ENCODE measurements at places on chromosomes 7 and 10.

DNA sequence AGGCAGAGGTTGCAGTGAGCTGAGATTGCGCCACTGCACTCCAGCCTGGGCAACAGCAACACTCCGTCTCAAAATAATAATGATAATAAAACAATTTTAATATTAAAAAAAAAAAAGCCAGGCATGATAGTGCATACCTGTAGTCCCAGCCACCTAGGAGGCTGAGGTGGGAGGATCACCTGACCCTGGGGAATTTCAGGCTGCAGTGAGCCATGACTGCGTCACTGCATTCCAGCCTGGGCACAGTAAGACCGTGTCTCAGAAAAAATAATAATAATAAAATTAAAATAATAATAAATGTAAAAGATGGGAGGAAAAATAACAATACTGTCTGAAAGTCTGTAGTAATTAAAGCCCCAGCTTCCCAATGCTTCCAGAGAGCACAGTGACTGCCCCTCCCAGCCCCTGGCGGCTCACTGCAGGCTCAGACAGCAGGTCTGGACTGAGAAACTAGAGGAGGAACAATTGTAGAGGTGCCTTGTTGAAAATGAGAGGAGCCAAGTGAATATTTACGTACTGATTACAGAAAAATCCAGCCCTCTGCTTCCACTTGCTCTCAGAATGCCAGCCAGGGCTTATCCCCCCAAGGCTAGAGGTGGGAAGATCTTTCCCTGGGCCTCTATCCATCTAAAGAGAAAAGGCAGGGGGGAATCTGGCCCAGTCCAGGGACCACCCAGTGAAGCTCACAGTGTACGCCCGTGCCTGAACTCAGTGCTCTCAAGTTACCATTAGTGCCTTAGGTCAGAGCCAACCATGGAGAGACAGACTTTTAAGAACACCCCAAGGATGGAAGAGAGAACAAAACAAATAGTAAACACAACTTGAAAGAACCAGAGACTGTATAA lies 112.8 kb downstream of the PARD3 start:
- DNase-seq: no peak

GRCh38 chr7:93060865-93061264 lies 56.9 kb downstream of the SAMD9 start:
- no peak for DNase-seq

- no peak for DNase-seq
These were observed 237.4 kb downstream of the BAMBI start for GRCh38 chr10:28914701-28915100.

DNA sequence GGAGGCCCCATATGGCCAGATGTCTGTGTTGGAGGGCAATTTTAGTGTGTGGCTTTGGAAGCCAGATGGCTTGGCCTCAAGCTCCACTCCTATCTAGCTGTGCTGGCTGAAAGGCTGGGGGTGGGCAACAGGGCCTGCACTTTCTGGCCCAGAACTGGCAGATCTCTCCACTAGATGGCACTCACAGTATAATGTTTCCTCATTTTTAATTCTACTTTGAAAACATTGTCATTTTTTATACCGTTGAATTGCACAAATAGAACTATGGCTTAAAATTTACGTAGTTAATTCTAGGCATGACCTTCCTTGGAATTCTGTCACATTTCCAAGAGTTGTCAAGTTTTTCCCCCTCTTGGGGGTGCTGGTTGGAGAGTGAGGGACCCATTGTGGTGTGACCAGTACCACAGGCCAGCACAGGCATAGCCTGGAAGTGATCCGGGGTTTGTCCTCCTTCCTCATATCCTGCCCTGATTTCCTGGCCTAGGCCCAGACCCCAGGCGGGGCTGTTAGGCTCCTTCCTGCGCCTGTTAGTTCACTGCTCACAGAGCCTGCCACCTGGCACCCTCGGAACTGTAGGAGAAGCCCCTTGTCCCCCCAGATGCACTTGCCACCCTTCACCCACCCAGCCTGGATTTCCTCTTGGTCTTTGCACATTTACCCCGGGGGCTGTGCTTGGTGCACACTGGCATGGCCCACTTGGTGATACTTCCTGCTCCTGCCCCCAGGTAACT lies 52.8 kb downstream of the ARHGAP22 start:
- peak; percentile 14 for DNase-seq

GRCh38 chr7:27245798-27246691 lies 3.4 kb downstream of the EVX1 start:
- DNase-seq: no peak

- DNase-seq: no peak
These were observed 12.1 kb downstream of the CNNM1 start for GRCh38 chr10:99341248-99341647.

DNA sequence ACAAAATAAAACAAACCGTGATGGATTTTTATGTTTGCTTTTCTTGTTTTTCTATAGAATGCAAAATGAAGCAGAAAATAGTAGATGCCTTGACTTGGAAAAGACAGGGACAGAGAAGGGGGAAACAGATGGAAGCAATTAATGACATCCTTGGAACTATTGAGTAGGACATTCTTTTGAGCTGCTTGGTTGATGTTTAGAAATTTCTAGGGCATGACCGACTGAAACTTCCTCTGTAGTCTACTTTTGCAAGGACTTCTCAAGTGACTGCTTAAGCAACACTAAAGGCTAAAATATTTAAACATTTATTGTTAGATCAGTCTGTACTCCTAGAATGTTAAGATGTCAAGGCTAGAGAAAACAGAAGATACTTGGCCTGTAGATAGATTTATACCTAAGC lies 49.4 kb downstream of the VCL start:
- no peak for DNase-seq

DNA sequence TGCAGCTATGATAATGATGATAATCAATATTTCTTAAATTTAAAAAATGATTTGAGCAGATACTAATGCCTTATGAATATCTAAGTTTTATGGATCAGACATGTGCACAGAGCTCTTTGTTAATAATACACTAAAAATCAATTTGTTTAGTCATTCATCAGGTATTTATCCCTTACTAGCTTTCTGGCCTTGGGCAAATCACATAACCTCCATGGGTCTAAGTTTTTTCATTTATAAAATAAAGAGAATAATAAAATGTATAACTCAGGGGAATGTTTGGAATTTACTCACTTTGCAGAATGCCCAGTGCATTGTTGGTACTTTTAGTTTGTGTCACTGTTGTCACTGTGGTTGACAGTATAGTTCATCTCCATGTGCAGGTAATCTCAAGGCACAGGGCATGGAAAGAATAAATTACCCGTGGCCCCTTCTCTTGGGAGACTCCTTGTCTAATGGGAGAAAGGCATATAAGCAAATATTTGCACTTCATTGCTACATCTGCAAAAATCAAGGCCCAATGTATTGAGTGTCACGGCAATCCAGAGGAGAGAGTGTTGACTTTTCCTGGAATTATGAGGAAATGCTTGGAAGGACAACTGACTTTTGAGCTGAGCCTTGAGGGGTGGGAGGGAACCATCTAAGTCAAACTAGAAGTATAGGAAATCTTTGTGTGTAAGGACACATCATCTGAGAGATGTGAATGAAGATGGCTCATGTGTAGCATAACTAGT lies 64.7 kb upstream of the CTTNBP2 start:
- DNase-seq: no peak
